ENCODE measurements at places on chromosomes 1 and 21. TPM values are rescaled to one million over a fixed set of nuclear protein-coding genes. Genes with fewer than 3 reads are reported as not detected.

DNA sequence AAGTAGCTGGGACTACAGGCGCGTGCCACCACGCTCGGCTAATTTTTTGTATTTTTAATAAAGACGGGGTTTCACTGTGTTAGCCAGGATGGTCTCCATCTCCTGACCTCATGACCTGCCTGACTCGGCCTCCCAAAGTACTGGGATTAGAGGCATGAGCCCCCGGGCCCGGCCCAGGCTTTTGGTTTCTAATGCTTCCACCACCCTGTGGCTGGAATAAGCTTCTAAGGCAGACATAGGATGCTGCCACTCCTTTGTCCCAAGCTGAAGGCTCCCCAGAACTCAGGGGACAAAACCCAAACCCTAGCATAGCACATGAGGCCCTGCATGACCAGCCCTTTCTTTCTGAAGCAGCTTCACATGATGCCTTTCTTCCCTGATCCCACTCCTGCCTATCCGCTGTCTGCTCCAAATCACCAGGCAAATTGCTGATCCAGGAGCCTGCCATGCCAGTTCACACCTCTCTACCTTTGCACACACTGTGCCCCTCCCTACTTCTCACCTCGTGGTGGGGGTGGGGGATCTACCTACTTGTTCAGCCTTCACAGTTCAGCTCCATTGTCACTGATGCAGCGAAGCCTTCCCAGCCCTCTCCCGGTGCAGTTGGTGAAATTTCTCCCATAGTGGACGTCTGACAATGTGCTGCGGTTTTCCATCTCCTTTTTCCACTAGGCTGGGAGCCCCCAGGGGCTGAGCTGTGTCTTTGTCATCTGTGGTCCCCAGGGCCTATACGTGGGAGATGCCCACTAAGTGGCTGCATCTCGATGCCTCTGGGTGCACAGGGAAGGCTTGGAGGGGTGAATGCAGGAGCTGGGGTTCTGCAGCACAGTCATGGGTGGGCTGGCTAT is 6.9 kb downstream of the PTPRU start:
- DNase-seq, result no peak

- no peak for DNase-seq
Observed at GRCh38 chr1:151915061-151915686, 5.9 kb upstream of the THEM4 start.

GRCh38 chr1:87129038-87129437 is 199.6 kb upstream of the LMO4 start:
- DNase-seq, result no peak

DNA sequence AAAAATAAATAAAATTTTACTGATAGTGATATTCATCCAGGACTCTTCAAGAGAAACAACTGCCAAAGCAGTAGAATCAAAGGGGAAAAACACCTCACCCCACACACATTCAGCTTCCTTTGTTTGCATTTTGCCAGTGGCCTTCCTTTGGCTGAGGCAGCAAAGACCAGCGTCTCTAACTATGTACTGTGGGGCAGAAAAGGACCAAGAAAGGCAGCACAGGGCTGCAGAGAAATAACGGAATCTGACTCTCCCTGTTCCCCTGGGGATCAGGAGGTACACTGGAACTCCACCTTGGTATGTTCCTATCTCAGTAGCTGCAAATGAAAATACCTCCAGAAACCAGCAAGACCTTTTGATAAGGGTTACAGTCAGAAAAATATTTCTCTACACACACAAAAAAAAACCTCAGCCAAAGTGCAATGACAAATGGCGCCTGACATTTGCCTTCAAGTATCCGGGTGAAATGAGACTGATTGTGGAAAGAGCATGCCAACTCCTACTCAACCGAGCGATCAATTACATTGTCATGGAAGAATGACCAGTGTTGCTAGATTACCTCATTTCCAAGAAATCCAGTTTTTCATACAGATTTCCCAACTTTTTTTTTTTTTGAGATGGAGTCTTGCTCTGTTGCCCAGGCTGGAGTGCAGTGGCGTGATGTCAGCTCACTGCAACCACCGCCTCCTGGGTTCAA is 50.9 kb downstream of the TARBP1 start:
- DNase-seq, result no peak

DNA sequence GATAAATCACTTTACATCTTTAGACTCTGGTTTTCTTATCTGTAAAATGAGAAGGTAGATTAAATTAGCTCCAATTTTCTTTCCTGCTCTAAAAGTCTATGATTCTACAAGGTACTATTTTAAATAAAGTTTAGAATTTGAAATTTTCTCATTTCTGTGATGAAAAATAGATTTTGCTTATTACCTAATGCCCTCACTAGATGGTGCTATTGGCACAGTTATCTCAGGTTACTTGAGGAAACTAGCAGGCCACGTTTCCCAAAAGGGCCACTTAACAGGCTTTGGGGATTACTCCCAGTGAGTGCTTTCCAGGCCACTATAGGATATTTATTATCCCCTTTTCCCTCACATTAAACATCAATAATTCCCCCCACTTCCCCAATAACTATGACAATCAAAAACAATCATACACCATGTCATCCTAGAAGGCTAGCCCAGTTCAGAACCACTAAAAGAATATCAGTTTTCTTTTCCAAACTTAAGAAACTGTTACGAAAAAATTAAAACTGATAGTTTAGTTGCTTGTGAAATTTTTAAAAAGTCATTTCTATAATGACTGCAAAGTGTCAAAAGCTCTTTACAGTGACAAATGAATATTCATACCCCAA is 30.6 kb downstream of the OMA1 start:
- DNase-seq, result no peak

Gene CD53
- total RNA-seq, result 127 TPM

DNA sequence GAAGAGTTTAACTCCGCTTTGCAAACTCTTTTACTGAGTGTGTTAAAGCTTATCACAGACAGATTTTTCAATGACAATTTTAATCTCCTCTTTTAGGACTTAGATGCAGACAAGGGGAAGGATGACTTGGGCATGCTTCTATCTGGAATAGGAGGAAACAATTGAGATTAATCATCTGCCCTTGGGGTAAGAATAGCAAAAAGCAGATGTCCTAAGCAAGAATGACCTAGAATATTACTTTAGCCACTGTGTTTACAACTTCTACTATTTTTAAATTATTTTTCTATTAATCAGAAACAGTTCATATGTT is 569.0 kb upstream of the ADGRL2 start:
- no peak for DNase-seq

DNA sequence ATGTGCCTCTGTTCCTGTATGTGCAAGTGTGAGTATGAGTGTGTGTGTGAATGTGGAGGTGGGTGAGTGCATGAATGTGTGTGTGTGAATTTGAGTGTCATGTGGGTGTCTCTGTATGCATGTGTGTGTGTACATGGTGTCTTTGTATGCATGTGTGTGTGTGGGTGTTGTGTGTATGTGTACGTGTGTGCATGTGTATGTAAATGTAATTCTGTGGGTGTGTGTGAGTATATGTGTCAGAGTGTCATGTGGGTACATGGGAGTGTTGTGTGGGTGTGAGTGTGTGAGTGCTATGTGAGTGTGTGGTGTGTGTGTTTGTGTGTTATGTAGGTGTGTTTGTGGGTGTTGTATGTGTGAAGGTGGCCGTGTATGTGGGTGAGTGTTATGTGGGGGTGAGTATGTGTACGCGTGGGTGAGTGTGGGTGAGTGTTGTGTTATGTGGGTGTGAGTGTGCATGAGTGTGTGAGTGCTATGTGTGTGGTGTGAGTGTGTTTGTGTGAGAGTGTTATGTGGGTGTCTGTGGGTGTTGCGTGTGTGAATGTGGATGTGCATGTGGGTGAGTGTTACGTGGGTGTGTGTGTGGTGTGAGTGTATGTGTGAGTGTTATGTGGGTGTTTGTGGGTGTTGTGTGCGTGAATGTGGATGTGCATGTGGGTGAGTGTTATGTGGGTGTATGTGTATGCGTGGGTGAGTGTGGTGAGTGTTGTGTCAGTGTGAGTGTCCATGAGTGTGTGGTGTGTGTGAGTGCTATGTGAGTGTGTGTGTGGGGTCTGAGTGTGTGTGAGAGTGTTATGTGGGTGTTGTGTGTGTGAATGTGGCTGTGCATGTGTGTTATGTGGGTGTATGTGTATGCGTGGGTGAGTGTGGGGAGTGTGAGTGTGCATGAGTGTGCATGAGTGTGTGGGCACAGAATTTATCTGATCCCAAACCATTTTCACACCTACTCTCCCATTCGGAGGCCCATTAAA is 36.6 kb upstream of the NID1 start:
- DNase-seq, result no peak

Gene OVAAL
- not detected for total RNA-seq

Gene SLC9C2
- total RNA-seq, result not detected

Gene BCL2L15
- total RNA-seq, result 0.48 TPM

Gene ANGPTL1
- 49.1 TPM for total RNA-seq

- no peak for DNase-seq
Observed at GRCh38 chr1:42837709-42838108, 8.7 kb upstream of the ZNF691 start.

GRCh38 chr1:213423041-213423440 is 372.0 kb downstream of the RPS6KC1 start:
- no peak for DNase-seq

- no peak for DNase-seq
Observed at GRCh38 chr1:233673261-233673946, 59.5 kb downstream of the KCNK1 start.

DNA sequence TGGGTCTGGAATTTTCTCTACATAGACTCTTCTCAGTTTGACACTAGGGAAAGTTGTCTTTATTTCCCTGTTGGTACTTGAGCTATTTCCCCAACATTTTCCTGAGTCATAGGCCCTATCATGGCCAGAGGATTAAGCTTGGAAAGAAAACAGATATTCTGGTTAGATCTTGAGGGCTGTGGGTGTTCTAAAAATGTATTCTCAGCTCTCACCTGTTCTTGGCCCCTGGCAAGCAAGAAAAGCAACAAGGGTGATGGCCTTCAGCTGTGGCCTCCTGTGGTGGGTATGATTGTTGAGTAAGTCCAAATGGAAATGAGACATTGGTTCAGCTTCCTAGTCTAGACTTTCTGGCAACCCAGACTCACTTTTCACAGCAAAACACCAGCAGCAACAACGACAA is 17.4 kb upstream of the LCE3A start:
- no peak for DNase-seq

DNA sequence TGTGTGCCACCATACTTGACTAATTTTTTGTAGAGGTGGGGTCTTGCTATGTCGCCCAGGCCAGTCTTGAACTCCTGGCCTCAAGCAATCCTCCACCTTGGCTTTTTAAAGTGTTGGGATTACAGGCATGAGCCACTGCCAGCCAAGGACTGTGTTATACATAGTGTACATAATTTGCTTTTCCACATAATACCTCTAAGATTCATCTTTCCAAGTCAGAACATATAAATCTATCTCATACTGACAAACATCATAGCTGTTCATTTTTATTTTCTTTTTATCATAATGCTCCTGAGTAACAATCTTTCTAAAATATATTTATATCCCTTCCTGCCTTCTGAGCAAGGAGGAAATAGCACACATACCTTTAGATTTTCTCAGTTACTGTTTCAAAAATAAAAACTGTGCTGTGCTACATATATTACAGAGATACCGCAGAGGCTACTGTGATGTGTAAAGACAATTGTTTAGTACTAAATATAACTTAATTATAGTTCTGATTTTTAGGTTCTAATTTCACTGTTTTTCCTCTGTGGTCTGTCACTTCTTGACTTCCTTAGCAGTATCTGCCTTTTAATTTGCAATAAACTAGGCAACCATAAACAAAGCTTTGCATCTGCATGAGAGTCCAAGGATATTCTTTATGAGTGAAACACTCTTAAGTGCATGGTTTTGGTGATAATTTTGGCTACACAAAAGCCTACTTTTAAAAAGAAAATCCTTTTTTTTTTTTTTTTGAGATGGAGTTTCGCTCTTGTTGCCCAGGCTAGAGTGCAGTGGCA is 59.3 kb downstream of the EYA3 start:
- DNase-seq, result no peak

Gene ANGPTL3
- not detected for total RNA-seq

DNA sequence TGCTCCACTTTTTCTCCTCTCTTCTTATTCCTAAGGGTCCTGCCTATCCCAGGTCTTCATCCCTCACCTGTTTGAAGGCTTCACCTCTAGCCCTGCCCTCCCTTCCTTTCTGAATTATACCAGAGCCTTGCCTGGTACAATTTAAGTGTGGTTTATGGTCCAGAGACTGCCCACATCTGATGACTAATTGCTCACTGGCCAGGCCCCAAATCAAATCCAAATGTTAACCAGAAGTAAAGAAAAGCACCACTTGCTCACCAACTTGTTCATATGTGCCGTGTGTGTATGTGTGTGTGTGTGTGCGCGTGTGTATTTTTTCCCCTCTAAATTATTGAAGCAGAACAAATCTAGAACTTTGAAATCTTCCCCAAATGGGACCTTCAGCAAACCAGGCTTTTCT is 26.4 kb downstream of the MYOM3 start:
- no peak for DNase-seq

Gene FCGR2B
- total RNA-seq, result 38.6 TPM

Gene FNDC10
- 1.9 TPM for total RNA-seq

DNA sequence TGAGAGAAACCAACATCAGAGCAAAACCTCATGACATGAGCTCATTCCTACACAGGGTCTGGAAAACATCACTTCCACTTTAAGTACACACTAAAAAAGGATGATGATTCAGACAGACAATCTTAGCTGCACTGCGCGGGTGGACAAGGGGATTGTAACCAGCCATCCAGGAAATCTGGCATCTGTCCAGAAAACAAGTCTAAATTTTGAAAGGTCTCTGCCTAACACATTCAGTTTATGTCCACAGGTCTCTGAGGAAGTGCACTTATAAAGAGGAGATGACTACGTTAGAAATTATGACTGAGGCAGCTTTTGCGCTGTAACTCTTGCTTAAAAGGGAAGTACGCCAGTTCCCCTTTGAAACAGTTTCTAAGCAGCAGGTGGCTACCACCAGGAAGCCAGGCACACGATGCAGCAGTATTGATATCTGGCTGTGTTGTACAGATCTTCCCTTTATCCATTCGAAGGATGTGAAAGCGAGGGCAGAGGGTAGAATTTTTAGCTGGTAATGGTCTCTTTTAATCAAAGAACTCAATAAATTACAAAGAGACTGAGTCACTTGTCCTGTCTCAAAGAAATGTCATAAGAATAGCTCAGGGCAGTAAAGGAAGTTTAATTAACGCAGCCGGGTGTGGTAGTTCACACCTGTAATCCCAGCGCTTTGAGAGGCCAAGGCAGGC is 128.0 kb downstream of the SETD4 start:
- DNase-seq, result no peak

DNA sequence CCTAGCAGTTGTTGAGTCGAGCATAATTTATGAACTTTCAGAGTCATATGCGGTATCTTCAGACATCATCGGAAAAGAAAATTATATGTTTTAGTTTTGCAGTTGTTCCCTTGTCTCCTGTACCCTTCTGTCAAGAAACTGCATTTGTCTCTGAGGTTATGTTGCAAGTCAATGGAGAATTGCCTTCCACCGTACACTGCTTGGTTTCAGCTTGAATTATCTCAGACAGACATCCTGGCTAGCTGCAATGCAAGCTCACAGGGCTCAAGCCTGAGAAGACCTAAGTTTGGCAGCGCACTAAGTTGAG is 156.0 kb downstream of the NFIA start:
- DNase-seq, result no peak
